ENCODE measurements at places on chromosomes 12 and 14.

- no peak for DNase-seq
These were observed 25.9 kb upstream of the MAPKAPK5 start for GRCh38 chr12:111816065-111816615.

DNA sequence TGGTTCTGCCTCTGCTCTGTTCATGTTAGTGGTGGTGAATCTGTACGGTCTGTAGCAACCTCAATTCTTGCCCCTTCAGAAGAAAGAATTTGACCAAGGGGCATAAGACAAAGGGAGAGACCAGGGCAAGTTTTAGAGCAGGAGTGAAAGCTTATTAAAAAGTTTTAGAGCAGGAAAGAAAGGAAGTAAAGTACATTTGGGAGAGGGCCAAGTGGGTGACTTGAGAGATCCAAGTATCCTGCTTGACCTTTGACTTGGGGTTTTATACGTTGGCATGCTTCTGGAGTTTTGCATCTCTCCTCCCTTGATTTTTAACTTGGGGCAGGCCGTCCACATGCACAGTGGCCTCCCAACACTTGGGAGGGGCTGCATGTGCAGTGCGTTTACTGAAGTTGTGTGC lies 225.0 kb downstream of the CRADD start:
- DNase-seq, result no peak

GRCh38 chr14:50741567-50741966 lies 73.5 kb upstream of the SAV1 start:
- DNase-seq, result no peak

DNA sequence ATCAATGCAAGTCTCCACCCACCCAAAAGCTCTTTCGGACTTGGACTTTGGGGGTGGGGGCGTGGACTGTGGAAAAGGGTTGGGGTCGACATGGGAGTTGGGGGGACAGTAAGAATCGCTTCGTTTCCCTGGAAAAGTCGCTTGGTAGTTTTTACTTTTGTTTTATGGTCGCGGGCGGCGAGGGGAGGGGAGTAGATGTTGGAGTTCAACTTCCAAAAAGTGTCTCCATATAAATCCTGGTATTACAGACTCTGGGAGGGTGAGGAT lies 568 bp upstream of the BCL11B start:
- DNase-seq, result no peak

GRCh38 chr14:31690056-31690455 lies 128.9 kb downstream of the NUBPL start:
- DNase-seq, result no peak

GRCh38 chr12:50568338-50569091 lies 63.7 kb downstream of the DIP2B start:
- DNase-seq, result no peak

DNA sequence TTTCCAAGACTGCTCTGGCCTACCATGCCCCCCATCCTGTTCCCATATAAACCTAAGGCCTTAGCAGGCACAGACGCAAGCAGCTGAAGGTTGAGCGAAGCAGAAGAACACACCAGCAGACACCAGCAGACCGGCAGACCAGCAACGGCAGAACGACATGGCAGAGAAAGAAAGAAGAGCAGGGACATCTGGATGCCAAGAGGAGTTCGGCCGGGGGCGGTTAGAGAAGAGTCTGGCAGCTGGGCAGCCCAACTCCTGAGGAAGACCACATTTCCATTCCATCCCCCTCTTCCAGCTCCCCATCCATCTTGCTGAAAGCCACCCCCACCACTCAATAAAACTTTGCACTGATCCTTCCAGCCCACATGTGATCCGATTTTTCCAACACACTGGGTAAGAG lies 5.2 kb upstream of the ST8SIA1 start:
- DNase-seq, result no peak

- DNase-seq, result no peak
These were observed 7.4 kb downstream of the GTSF1 start for GRCh38 chr12:54465857-54466523.

DNA sequence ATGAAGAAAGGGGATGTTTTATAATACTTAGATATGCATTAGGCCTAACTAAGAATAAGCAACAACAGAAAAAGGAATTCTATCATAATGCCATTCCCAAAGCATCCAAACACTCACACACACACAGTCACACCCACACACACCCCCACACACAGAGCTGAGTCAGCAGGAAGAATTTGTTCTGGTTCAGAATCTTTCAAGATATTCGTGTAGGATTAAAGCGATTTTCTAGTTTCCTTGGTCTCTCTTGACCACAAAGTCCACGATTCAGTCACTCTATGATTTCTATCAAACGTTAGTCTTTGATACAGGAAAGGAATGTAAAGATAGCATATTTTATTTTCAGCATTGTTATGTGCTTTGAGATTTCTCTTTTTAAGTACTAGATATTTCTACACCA lies 382.6 kb upstream of the DCN start:
- DNase-seq, result no peak

GRCh38 chr14:103318750-103319419 lies 15.2 kb upstream of the EIF5 start:
- DNase-seq, result no peak

DNA sequence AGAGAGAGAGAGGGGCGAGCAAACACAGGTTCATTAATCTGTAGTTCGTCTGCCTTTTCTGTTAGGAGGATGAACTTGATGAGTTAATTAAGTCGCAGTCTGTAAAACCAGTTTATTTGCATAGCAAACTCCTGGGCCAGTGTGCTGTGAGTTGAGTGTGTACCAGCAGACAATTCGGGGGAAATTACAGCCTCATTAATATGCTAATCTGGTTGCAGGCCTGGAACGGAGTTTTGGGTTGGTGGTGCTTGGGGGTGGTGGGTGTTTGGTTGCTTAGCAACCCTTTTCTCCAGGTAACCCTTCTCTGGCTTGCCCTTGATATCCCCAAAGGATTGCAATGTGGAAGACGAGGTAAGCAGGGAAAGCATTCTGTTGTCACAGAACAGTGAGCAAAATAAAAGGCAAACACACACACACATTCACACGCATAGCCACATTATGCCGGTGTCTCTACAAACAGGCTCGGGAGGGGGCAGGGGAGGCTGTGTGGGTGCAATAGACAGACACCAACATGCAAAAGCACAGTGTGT lies 29.2 kb upstream of the LHX5 start:
- no peak for DNase-seq

GRCh38 chr14:64245491-64245890 lies 48.7 kb downstream of the ESR2 start:
- DNase-seq, result no peak

Measured in NCI-H187 treated with DMSO at 0.1 percent for 48 hours (cell line).